ENCODE measurements at places on chromosomes 6 and 20.

GRCh38 chr20:35006531-35006971 is 50.9 kb downstream of the MYH7B start:
- DNase-seq, result no peak

DNA sequence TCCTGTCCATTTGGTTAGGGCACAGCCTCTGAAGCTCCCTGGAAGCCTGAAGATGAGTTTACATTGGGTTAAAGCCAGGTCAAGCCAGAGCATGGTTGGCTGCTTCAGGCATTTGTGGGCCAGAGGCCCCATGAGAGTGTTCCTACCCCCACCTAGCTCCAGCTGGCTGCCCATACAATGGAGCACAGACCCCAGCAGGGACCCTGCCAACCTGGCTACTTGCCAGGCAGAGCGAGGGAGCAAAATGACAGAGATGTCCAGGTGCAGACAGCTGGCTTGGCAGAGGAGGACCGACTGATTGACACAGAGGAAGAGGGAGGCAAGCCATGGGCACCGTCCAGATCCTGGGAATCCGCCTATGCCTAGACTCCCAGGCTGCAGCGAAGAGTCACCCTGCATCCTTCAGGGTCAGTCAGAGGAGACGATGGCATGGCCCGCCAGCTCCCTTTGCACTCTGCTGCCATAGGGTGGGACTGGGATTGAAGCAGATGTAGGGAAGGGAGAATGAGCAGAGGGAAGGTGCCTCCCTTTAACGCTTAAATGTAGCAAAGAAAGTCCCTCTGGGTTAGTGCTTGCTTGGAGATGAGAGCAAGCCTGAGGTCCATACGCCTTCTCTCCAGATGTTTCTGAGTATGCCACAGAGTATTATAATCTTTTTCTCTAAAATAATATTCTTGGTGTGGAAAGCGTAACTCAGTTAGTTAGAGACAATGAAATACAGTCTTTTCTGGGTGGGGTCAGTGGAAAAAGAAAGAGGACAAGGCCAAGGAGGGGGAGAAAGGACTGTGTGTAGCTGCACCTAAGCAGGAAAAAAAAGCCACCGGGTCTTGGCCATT is 77.6 kb upstream of the FYN start:
- DNase-seq, result no peak

GRCh38 chr6:136761227-136761922 is 30.9 kb downstream of the MAP3K5 start:
- DNase-seq, result no peak

- no peak for DNase-seq
These were observed 6.5 kb downstream of the DDO start for GRCh38 chr6:110408901-110409300.

GRCh38 chr20:22698259-22698842 is 114.0 kb upstream of the FOXA2 start:
- DNase-seq, result no peak

DNA sequence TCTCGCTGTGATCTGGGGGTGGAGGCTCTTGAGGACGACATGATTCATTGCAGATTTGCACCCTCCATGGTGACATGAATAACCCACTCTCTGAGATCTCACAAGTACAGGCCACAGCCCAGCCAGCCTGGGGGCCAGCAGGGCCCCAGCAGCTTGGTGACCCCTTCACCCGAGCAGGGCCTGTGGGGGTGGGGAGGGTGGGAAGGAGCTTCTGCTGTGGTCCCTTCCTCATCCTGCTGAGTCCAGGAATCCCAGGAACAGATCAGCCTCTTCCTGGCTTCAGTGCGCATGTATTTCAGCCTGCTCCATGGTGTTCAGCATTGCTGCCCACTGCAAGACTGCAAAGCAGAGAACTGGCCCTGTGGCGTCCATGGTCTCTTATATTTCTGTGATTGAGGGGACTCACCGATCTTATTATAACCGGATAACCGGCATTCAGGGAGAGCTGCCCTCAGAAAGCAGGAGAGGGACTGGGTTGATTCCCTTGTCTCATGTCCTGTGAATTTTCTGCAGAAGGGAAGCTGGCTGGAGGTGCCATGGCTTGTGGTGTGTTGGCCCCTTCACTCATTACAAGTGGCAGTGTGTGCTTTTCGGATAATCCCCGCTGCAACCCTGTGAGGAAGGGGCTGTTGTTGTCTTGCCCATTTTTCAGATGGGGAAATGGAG is 118.8 kb upstream of the FRMD1 start:
- no peak for DNase-seq

DNA sequence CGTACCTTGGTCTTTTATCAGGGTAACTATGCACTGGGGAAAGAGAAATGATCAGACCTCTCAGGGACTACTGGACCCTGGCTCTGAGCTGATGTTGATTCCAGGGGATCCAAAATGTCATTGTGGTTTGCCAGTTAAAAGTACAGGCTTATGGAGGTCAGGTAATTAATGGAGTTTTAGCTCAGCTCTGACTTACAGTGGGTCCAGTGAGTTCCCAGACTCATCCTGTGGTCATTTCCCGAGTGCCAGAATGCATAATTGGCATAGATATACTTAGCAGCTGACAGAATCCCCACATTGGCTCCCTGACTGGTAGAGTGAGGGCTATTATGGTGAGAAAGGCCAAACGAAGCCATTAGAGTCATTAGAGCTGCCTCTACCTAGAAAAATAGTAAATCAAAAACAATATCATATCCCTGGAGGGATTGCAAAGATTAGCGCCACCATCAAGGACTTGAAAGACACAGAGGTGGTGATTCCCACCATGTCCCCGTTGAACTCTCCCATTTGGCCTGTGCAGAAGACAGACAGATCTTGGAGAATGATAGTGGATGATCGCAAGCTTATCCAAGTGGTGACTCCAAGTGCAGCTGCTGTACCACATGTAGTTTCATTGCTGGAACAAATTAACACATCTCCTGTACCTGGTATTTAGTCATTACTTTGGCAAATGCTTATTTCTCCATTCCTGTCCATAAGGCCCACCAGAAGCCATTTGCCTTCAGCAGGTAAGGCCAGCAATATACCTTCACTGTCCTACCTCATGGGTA is 152.4 kb downstream of the THBS2 start:
- no peak for DNase-seq

DNA sequence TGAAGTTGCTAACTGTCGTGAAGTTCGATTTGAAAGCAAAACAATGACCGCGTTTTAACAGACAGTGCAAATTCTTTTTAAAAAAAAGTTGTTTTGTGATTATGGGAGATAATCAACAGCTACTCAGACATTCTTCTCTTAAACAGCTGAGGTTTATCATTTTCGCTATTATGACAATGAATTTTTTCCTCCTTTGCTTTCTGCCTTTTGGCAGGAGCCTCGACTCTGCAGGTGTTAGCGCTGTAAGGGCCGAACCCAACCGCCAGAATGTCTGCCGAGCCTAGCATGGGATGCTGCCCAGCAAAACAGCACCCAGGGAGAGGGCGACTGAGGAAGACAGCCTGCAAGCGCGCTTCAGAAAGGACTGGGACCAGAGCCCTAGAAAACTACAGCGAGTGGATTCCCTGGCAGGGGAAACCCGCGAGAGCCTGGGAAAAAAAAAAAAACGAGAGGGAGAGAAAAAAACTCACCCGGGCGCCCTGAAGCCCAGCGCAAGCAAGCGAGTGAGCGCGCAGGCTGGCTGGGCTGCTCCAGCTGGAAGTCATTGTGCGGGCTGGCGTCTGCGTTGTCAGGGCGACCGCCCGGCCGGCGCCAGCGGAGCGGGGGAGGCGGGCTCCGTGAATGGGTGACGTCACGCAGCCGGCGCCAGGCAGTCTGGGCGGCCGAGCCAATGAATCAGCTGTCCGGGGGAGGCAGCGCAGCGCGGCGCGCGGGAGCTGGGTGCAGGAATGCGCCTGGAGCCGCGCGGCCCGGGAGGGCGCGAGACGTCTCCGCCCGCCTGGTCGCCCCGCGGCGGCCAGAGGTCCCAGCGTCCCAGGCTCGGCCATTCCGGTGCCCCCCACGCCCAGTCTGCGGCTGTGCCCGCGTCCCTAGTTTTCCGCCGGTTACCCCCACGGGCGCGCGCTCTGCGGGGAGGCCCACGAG is 32.7 kb upstream of the ID4 start:
- peak; percentile 35 for DNase-seq

- no peak for DNase-seq
These were observed 28.6 kb upstream of the CCN2 start for GRCh38 chr6:131979515-131980337.

- no peak for DNase-seq
These were observed 22.6 kb upstream of the ASF1A start for GRCh38 chr6:118871331-118871730.

- no peak for DNase-seq
These were observed 114.6 kb upstream of the HSF2 start for GRCh38 chr6:122284848-122285247.

Data from GM12891 (cell line).